ENCODE measurements at places on chromosomes 7 and 10.

GRCh38 chr10:27504808-27505460 lies 830 bp downstream of the RAB18 start:
- DNase-seq: peak; percentile 41

GRCh38 chr10:18684416-18684815 lies 25.2 kb downstream of the ARL5B start:
- no peak for DNase-seq

GRCh38 chr7:16564909-16565426 lies 38.3 kb downstream of the LRRC72 start:
- peak; percentile 64 for DNase-seq

GRCh38 chr10:113982769-113983168 lies 60.9 kb upstream of the ADRB1 start:
- DNase-seq: no peak

GRCh38 chr10:12839941-12840611 lies 161.4 kb downstream of the CCDC3 start:
- no peak for DNase-seq

- DNase-seq: no peak
These were observed 5.2 kb downstream of the C10orf71 start for GRCh38 chr10:49304137-49304536.

DNA sequence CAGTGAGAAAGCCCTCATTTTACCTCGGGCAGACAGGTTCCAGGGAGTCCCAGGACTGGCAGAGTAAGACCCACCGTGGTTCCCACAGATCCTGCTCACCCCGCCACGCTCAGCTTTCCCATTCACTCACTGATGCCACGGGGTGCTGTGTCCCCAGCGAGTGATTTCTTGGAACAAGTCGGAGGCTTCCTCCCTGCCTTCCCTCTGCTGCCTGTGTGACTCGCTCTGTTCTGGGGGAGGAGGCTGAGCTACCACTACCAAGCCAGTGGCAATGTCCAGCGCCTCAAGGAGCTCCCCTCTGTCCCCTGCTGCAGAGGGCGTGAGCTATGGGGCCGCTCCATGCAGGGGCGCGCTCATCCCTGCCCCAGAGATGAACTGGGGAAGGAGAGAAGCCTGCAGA lies 12.6 kb downstream of the IL15RA start:
- no peak for DNase-seq

- DNase-seq: peak; percentile 10
These were observed 151.6 kb downstream of the KIAA1217 start for GRCh38 chr10:24360282-24361127.

GRCh38 chr10:12727832-12728215 lies 273.7 kb downstream of the CCDC3 start:
- DNase-seq: no peak

DNA sequence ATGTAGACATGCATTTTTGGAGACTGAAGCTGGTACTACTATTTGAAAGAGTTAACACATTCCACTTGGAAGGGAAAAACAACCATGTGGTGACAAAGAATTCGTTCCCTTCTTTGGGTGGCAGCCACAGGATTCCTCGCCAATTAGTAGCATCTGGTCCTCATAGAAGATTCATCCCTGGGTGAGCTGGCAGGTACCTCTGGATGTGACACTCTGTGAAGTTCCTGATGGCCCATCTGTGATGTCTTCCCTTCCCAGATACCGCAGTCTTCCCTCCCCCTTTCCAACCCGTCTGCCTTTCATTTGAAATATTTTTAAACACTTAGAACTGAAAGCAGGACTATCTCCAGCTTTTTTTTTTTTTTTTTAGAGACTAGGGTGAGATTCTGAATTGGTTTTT lies 569.5 kb downstream of the TYW1 start:
- DNase-seq: no peak

GRCh38 chr10:71216751-71217265 lies 4.4 kb downstream of the UNC5B start:
- no peak for DNase-seq

GRCh38 chr7:116525298-116525912 lies 569 bp downstream of the CAV1 start:
- peak; percentile 35 for DNase-seq

GRCh38 chr10:74011770-74012169 lies 13.9 kb downstream of the VCL start:
- DNase-seq: peak; percentile 64

DNA sequence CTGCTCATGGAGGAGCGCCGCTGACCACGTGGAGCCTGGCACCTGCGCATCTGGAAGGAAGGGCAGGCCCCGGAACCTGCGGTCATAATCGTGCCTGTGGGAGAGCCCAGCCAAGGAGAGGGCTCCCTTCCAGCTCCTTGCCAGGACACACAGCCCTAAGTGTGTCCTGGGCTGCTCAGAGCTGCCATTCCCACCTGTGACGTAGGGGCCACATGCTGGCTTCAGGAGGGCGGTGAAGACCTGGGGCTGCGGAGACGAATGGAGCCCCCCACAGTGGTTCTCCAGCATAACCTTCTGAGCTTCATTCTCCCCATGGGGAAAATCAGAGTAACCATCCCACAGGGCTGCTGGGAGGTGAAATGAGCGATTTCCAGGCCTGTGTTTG lies 127.6 kb upstream of the CHST15 start:
- DNase-seq: no peak

DNA sequence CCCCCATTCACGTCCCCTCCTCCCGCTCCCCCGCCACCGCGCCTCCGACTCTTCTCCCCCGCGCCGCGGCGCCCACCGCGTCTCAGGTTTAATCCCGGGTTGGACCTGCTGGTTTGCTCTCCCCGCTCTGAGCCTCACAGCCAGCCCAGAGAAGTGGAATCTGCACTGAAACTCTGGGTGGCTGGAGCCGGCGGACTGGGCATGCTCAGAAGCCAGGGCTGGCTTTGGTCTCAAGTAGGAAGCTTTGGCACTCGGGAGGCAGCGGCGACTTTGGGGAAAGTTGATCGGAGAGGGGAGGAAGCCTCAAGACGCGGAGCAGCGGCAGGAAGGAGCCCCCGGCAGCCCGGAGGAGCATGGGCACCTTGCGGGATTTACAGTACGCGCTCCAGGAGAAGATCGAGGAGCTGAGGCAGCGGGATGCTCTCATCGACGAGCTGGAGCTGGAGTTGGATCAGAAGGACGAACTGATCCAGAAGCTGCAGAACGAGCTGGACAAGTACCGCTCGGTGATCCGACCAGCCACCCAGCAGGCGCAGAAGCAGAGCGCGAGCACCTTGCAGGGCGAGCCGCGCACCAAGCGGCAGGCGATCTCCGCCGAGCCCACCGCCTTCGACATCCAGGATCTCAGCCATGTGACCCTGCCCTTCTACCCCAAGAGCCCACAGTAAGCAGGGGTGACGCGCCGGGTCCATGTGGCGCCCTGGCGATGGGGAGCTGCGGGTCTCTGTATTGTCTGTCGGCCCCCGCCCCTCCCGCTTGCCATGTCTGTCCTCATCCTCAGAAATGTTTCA lies at the start of gene PRKG1:
TSS of gene PRKG1 (plus strand) at position 250 of the 791 bp plus-strand sequence.
- DNase-seq: peak; percentile 66
